ENCODE measurements at places on chromosomes 2 and 18.

DNA sequence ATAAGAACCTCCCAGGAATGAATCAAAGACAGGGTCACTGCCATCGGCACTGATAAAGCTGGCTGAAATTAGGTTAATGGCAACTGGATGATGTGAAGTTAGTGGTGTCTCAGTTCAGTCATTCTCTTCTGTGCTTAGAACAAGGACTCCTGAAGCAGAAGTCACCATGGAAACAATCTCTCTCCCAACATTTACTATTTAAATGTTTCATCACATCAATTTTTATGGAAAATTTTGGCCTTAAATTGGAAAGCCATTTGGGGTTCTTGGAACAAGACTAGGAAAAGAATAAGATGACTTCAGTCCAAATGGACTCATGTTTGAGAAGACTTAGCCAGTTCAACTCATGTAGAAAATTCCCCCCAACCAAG, 15.5 kb upstream of the ARL5A start:
- no peak for DNase-seq

DNA sequence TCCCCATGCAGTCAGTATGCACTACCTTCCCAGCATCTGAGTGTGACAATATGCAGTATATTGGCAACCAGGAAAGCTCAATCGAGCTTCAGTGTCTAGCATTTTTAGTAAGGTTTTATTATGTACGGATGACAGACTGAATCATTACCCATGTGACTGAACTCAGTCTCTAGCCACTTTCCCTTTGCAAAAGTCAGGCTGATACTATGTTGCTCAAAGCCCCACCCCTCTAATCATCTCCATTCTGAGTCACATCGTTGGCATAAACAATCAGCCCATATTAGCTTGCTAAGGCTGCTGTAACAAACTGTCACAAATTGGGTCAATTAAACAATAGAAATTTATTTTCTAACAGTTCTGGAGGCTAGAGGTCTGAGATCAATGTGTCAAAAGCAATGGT, 25.8 kb upstream of the SRD5A2 start:
- no peak for DNase-seq

DNA sequence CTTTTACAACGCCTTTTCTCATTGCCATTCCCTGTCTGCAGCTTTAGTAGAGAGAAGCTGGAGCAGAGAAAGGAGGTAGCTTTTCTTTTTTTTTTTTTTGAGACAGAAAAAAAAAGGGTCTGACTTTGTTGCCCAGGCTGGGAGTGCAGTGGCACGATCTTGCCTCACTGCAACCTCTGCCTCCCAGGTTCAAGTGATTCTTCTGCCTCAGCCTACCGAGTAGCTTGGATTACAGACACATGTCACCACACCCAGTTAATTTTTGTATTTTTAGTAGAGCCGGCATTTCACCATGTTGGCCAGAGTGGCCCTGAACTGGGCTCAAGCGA, 25.0 kb upstream of the ACSL3 start:
- no peak for DNase-seq

- DNase-seq, result no peak
Observed at GRCh38 chr2:117436697-117437096, 377.8 kb upstream of the DDX18 start.

DNA sequence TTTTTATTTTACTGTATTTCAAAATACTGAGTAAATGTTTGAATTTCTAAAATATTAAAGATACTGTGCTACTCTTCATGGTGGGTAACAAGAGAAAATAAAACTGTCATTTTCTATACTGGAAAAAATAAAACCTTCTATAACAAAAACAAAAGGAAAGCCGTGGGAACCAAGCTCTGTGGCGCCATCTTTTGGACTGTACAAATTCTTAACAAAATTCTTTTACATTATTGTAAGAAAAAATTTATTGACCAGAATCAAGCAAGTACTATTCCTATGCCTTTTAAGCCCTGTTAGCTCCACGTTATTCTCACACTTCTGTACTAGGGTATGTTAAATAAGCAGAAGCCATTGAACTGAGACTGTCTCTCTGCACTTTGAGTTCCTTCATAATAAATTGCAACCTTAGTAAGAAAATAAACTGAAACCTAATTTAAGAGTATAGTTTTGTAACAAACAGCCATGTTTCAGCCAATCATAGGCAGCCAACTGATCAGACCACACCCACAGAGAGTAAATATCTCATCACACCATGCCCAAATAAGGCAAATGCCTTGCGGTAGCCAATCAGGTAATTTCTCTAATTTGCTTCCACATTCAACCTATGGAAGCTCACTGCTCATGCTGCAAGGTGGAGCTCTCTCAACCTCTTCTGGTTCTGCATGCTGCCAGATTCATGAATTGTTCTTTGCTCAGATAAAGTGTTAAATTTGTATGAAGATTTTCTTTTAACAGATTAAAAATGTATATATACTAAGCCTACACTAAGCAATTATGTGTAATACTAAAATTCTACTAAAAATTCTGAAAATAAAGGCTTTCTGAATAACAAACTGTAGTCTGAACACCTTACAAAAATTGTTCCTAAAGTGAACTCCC, 42.2 kb downstream of the HIBCH start:
- no peak for DNase-seq

DNA sequence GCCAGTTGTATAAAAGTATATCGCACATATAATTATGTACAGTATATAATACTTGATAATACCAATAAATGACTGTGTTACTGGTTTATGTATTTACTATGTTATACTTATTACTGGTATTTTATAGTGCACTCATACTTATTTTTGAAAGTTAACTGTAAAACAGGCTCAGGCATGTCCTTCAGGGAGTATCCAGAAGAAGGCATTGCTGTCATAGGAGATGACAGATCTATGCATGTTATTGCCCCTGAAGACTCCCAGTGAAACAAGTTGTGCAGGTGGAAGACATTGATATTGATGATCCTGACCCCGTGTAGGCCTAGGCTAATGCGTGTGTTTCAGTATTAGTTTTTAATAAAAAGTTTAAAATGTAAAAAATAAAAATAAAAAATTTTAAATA, 20.3 kb upstream of the ASXL3 start:
- DNase-seq, result no peak

DNA sequence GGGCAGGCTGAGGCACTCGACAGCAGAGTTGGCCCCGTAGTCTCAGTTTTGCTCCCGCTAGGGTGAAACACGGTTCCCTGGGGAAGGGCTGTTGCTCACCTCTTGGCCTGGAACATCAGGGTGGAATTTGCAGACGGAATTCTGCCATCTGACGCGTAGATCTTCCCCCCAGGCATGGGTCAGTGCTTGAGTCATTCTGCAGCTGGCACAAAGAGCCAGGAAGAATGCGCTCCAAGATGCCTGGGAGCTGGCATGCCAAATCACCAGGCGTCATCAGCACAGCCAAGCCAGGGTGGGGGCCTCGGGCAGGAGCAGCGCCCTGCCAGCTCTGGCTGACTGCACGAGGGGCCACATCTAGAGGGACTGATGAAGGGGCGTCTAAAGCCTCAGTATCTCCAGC, 42.7 kb downstream of the ODC1 start:
- no peak for DNase-seq

DNA sequence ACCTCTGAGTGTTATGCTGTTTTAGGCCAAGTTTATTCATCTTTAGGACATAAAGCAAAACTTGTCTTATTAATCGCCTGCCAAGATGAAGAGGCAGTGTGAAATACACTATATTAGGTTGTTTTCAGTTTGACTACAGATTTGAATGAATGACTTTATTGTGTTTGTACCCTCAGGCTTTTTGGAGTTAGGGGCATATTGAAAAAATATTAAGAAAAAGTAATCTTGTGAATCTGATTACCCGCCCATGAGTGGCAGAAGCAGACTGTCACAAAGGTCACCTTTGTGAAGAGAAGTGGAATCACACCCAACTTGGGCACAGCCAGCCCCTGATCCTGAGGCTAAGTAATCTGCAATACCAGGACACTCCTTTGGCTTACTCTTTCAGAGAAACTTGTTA, 382.5 kb downstream of the NYAP2 start:
- DNase-seq, result no peak

- DNase-seq, result no peak
Observed at GRCh38 chr2:53259395-53260009, 508.1 kb upstream of the CHAC2 start.

- DNase-seq, result no peak
Observed at GRCh38 chr18:10482985-10483949, 28.8 kb downstream of the APCDD1 start.

DNA sequence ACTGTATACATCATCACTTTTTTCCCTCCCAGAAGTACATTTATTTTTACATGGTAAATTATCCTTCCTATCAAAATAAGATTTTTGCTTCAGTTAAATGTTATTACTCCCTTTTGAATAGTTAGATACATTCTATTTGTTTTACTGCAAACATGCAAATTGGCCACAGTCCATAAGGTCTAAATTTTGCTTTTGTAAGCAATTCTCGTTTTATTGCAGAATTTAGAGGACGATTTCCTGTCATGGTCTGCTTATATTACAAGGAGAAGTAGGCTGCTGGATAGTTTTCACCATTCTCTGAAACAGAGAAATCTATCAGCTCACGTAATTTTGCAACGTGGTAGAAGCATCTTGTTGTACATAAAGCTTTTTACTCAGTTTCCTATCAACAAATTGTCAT, 1632.5 kb downstream of the LRP1B start:
- no peak for DNase-seq

- no peak for DNase-seq
Observed at GRCh38 chr2:140273958-140274357, 1493.8 kb upstream of the NXPH2 start.

- DNase-seq, result no peak
Observed at GRCh38 chr2:155377931-155378444, 679.5 kb downstream of the KCNJ3 start.

GRCh38 chr2:169664978-169665930, 29.0 kb downstream of the CFAP210 start:
- DNase-seq, result no peak

DNA sequence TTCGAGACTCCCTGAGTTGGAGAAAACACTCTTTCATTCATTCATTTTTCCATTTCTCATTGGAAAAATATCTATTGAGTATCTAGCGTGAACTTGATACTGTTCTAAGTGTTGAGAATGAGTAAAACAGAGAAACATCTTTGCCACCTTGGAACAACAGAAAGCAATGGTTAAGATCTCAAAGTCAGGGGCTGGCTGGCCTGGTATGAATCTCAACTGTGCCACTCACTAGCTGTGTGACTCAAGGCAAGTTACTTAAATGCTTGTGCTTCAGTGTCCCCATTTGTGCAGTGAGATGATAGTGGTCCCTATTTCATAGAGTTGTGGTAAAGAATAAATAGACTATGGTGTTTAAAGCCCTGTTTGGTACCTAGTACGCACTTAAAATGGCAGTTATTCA, 415.2 kb downstream of the NBAS start:
- DNase-seq, result no peak

DNA sequence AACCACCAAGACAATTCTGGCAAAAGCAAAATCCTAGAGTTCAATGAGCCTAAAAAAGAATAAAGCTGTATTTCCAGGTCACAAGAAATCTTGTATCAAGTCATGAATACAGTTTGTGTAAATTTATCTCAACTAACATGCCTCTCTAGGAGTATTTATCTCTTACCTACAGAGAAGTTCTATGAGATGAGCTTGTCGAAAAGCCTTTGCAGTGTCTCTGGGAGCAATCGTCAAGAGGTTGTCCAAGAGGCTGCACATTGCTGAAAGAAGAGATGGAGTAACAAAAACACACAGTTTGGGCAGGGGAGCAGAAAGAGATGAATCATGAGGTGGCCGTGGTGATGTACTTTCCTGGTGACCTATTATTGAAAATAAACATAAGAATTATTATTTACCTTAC, 112.0 kb upstream of the CD226 start:
- no peak for DNase-seq

- DNase-seq, result no peak
Observed at GRCh38 chr2:10493634-10494281, 45.6 kb upstream of the ODC1 start.

DNA sequence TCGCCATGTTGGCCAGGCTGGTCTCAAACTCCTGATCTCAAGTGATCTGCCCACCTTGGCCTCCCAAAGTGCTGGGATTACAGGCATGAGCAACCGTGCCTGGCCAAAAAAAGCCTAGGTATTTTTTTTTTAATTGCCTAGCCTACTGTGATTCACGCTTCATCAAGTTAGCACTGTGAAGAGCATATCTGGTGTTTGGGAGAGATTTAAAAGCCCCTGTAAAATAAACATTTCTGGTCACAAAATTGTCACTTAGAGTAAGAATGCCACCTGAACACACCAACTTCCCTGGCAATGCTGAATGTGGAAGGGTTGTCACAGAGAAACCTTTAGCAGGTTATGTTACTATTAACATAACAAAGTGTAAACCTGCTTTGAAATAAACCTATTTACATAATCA, 39.7 kb upstream of the CHAC2 start:
- DNase-seq, result no peak

DNA sequence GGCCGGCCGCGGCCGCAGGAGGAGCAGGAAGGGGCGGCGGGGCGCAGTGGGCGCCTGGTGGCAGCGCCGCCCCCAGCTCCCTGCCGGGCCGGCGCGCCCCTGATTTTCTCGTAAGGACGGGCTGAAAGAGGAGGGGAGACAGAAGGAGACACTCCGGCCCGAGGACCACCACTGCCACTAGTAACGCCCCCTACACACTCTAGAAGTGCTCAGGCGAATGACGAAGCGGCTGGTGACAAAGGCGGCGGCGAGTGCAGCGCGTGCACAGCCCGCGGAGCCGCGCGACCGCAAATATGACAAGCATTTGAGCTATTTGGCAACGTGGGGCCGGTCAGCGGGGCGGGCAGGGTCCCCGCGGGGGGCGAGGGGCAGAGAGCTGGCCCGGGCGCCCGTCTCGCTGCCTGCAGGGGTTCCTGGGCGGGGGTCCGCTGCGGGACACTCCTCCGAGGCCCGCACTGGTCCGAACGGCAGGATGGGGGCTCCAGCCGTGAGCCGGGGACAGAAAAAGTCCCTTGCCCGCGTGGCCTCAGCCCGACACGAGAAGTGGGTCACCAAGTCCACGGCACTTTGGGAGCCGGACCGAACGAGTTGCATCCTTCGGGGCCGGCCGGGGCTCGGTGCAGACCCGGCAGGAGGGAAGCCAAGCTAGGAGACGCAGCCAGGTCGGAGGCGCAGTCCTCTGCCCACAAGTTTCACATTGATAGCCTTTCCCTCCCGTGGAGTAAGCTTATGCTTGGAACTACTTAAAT, 524 bp upstream of the SERTAD2 start:
- DNase-seq, result peak; percentile 91

DNA sequence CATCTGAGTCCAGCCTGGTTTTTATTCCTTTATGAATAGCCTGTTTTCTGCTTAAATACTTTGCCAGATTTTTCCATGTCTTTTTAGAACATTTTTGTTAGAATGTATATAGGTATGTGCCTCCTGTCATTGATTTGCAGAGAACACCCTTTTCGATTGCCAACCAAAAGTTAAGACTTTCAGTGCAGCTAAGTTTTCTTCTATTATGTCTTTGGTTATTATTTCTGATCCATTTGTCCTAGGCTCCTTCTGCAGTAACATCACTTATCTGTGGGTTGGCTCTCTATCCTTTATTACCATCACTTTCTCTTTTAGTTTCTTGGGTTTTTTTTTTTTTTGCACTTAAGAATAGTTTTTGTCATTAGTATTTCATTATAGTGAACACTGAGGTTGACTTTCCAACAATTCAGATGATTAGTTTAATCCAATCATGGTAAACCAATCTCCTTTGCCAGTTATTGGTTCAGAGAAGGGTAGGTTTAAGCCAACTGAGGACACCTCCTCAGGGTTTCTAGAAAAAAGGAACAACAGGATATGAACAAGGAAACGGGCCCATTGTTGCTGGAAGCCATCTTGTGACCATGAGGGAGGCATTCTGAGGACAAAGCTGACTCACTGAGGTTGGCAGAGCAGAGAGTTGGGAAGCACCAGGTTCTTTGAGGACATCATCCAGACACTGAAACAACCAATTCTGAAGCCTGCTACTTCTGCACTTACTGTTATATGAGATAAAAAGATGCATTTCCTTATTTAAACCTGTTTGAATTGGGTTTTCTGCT, 37.9 kb upstream of the GBX2 start:
- no peak for DNase-seq

GRCh38 chr2:240508832-240509545, 48.8 kb downstream of the ANKMY1 start:
- DNase-seq, result no peak
